ENCODE measurements at places on chromosomes 2 and 18.

DNA sequence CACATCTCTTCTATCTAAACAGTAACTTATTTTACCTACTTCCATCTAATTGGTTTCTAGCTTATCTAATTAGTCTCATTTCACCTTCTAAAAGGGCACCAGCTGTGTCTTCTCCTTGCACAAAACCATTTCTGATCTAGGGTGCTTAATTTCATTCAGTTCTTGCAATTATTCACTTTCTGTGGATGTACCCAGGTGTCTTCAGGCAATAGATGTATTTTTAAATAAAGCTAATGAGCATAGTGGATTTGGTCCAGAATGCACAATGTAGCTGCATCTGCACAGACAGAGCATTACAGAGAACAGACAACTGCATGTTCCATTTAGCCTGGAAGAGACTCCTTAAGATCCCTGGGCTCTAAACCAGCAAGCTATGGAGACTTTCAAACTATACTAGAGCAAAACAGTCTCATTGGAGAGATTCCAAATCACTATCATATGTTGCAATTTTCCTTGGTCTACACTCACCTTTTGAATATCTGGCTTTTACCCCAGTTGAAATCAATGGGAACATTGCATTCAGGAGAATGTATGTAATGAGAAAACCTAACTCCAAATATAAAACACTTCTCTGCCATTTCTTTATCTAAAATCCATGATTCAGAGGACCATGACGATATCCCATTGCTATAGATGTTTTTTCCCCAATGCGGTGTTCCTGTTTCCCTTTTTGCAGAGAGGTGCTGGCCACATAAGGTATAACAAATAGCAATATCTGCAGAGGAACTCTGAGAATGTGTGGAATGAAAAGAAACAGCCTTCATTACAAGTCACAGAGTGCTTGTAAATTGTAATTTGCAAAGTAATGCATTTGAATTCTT is 3.5 kb upstream of the RFX8 start:
- no peak for DNase-seq

DNA sequence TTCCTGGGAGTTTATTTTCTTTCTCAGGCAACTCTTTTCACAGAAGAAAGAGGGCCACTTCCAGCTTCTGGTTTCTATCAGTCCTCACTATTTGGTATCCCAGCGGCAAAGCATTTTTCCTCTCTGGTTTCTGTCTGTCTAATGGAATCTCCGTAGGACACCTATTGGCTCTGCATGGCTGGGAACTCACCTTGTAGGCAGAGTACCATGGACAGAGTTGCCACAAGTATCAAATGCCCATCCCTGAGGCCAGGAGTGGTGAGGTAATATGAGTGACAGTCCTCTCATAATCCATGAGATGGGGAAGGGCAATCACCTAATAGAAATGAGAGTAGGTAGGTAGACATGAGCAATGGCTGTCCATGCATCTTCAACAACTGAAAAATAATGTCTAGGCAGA is 369.5 kb upstream of the PIK3C3 start:
- DNase-seq, result no peak

GRCh38 chr18:47391665-47392064 is 140.2 kb upstream of the SKOR2 start:
- DNase-seq, result no peak

- DNase-seq, result no peak
Observed at GRCh38 chr18:47262301-47263149, 11.1 kb upstream of the SKOR2 start.

GRCh38 chr2:72138011-72138881 is 9.4 kb downstream of the CYP26B1 start:
- no peak for DNase-seq
